ENCODE measurements at places on chromosomes 7 and 10.

- no peak for DNase-seq
These were observed 11.7 kb upstream of the HOXA2 start for GRCh38 chr7:27113991-27114769.

- DNase-seq = no peak
These were observed 171.1 kb downstream of the ADK start for GRCh38 chr10:74322141-74322540.

- no peak for DNase-seq
These were observed 1158.9 kb upstream of the CELF2 start for GRCh38 chr10:9858816-9859215.

DNA sequence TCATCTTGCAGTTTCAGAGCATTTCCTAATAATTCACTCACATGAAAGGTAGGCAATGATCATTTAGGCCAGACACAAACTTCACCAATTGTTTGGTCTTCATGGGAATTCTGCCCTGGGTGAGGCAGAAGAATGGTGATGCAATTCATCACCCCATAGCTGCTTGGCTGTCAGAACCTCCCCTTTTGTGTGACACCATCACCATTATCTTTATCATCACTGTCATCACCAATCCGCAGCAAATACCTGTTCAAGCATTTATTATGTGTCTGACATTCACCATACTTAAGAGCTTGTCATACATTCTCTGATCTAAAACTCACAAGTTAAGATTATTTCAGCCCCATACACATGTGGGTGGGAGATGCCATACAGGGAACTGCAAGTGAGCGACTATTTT, 799.5 kb upstream of the LRRN3 start:
- DNase-seq = no peak

DNA sequence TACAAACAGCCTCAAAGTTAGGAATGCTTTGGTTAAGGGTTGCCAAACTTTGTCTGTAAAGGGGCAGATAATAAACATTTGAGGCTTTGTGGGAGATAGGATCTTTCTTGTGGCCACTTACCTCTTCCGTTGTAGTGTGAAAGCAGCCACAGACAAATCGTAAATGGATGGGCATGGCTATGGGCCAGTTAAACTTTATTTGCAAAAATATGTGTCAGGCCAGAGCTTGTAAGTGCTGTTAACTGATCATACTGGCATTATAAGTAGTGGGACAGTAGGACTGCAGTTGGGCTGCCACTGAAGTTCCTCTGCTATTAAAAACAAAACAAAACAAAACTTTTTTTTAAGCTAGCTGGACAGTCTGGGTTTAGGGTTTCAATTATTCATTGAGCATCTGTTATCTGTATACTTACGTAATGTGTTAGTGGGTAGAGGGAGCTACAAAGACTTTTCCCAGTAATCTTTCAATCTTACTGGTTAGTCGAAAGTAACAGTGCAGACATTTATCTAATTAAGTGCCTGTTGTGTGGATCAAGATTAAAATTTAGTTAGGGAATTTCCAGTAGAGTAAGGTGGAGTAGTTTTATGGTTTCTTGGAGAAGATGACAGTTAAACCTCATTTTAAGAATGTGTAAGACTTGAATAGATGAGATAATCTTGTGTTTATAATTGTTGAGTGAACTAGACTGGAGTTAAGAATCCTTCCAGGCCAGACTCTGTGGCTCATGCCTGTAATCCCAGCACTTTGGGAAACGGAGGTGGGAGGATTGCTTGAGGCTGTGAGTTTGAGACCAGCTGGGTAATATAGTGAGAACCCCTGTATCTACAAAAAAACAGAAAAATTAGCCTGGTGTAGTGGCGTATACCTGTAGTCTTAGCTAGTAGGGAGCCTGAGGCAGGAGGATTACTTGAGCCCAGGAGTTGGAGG, 100.1 kb downstream of the BTRC start:
- DNase-seq = no peak

- no peak for DNase-seq
These were observed 8.6 kb upstream of the GRID2IP start for GRCh38 chr7:6559896-6560295.

All from AG09319 (cell line).